MCF 10A (cell line): ENCODE measurements at places on chromosomes 11 and 22. TPM values are rescaled to one million over a fixed set of nuclear protein-coding genes. Genes with fewer than 3 reads are reported as not detected.

DNA sequence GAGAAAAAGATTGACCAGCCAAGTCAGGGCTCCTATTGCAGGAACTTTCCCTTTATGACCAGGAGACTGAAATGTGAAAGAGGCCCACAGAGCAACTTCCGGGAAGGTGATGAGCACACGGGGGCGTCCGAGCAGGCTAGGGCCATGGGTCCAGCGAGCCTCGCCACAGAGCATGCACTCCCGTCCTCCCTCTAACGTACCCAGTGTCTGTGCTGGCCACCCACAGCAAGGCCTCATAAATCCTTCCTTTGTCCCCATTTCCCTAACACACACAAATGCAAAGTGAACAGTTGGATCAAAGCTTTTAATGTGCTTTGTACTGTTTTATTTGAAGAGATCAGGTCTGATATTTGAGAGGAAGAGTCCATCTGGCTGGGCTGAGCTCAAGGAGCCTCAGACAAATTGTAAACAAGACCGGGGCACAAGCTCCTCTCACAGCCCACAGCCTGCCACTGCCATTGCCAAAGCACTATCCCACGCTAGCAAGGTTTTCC, 44.3 kb downstream of the BLID start:
- no peak for DNase-seq

DNA sequence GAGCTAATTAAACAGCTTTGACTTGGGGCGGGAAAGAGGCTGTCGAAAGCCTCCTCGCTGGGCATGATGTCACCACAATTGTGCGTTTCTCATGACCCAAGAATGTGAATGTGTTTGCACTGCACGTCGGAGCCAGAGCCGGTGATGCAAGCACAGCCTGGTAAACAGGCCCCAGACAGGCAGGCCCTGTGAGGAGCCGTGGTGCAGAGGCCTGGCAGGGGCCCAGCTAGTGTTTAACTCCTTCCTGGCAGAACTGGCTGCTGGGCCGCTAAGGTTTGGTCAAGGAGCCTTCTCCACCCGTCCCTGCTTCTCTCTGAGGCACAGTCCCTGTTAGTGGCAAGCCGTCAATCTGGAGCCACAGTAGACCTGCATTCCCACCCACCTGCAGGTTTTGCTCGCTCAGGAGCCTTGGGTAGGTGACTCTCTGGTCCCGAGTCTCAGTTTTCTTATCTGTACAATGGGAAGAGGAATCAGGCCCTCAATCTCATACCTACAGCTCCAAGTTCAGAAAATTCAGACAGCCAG, 25.4 kb upstream of the SMTN start:
- DNase-seq: peak; percentile 97

GRCh38 chr11:60161766-60162165, 21.1 kb downstream of the MS4A6A start:
- no peak for DNase-seq

TRIM48 gene
- not detected in 2 replicates for total RNA-seq

APLNR gene
- total RNA-seq: not detected in 2 replicates

CHID1 gene
- 82.1 and 94.8 TPM in 2 replicates for total RNA-seq

MS4A6A gene
- total RNA-seq: not detected in 2 replicates

PELI3 gene
- 5.0 and 6.1 TPM in 2 replicates for total RNA-seq
